Thoracic aorta (tissue), 2 donors: ENCODE measurements at places on chromosomes 7 and 10.

DNA sequence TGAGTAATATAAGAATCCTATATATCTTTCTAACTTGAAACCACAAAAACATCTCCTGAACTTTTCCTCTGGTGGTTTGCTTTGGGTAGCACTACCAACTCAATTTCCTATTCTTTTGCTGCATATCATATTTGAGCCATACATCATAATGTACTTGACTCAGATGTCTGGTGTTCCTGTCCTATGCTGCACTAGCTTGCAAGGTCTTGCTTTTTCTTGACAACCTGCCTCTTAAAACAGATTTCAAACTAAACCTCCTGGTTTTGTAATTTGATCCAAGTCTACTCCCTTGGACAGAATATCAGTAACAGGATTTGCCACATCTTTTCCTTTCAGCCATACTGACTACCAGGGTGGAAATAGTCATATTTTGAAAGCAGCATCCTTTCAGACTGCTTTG, 520.3 kb upstream of the LRRTM3 start:
- no peak for DNase-seq

DNA sequence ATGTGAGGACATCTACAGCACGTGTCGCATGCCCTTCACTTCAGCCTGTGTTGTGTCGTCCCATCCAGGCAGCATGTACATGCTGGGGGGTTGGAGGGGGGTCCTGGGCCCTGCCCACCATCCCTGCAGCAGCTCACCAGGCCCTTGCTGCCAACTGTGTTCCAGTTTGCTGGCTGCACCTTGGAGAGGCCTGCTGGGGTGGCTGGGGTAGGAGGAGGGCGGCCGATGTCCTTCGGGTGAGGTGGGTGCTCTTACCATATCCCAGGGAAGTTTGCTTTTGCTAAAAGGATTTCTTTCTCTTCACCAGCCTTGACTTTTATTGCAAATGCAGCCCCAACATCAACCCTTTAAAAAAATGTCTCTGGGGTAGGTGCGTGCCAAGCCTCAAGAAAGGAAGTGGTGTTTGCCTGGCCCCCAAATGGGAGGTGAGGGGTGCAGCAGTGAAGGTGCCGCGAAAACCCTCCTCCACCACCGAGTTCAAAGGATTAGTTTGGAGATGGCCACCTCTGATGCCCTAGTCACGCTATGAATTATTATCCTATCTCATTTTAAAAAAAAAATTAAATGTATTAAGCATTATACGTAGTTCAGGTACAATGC, 165.8 kb upstream of the KLF6 start:
- no peak for DNase-seq

- DNase-seq: no peak
These were observed 46.6 kb downstream of the ATXN7L1 start for GRCh38 chr7:105829681-105830322.

DNA sequence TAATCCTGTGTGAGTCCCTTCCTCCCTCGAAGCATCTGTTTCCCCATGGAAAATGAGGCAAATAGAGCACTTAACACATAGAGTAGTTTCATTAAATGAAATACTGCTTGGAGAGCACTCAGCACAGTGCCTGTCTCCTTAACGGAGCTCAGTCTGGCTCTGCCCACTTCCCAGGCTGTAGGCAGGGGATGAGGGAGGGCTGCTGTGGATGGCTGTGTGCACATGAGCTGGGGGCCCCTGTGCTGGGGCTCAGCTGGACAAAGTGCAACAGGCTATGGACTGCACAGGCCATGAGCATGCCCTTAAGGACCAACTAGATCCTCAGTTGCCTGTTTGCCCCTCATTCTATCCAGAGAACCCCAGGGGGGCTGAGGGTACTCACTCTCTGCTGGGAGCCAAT, 14.5 kb downstream of the ZCCHC24 start:
- DNase-seq: no peak

GRCh38 chr10:69472544-69472943, 21.3 kb downstream of the TSPAN15 start:
- no peak for DNase-seq

DNA sequence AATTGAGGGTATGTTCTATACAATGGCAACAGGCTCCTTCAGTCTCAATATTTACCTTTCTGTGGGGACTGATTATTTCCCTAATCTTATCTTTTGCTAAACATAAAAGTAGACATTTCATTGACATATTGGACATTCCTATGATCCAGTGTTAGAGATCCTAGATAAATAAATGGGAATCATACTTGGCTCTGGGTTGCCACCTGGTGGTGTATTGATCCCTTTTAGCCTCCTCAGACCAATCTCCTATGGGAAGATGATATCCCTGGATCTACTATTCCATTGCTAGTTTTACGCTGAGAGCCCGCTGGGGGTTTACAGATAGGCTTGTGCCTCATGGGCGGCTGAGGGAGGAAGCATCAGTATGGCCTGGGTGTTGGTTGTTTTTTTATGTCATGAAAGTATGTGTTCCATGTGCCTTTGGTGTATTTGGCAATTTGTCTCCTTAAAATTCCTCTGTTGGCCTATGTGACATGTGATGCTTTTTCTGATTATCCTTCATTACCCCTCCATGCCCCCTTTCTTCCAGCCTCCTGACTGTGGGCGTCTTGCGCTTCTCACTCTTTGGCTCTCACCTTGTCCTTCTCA, 18.8 kb downstream of the CELF2 start:
- no peak for DNase-seq

DNA sequence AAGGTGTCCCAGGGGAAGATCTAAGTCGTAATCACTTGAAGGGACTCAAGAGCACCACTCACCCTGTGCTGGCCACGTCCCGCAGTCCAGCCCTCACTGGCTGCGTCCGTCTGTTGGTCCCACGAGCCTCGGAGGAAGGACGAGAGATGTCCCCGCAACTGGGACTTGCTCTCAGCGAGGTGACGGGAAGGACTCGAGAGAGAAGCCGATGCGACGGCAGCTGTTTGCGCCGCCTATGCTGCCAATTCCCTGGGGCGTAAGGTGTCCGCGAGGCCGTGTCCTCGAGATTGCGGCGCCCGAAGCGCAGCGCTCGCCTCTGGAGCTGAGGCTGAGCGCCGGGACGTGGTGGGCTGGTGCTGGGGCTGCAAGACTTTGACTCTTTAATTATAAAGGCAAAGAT, 100.6 kb upstream of the SEMA3E start:
- no peak for DNase-seq

GRCh38 chr10:123777881-123778280, 111.7 kb downstream of the GPR26 start:
- DNase-seq: no peak
